ENCODE measurements at places on chromosomes 11 and 22.

- no peak for DNase-seq
Observed at GRCh38 chr11:43021466-43021865, 290.3 kb upstream of the API5 start.

DNA sequence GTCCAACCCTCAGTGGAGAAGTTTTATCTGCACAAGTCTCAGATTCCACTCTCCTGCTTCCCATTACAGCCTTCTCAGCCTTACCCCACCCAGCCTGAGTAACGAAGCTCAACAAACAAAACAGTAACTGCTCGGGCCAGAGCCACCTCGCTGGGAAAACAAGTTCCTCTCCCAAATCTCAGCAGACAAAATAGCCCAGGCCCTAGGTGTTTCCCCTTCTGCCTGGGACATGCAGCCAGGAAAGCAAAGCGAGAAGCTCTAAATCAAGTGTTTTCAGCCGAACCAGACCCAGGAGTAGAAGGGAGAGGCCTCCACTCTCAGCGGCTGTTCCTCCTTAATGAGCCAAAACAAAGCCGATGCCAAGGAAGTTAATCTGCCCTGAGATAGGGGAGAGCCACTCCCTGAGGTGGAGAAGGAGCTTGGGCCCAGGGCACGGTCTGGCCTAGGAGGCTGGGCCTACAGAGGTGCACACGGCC, 44.0 kb downstream of the LIF start:
- no peak for DNase-seq

GRCh38 chr11:131851964-131852755, 481.7 kb downstream of the NTM start:
- no peak for DNase-seq

- DNase-seq = no peak
Observed at GRCh38 chr22:48091656-48092223, 1329.3 kb downstream of the TBC1D22A start.

DNA sequence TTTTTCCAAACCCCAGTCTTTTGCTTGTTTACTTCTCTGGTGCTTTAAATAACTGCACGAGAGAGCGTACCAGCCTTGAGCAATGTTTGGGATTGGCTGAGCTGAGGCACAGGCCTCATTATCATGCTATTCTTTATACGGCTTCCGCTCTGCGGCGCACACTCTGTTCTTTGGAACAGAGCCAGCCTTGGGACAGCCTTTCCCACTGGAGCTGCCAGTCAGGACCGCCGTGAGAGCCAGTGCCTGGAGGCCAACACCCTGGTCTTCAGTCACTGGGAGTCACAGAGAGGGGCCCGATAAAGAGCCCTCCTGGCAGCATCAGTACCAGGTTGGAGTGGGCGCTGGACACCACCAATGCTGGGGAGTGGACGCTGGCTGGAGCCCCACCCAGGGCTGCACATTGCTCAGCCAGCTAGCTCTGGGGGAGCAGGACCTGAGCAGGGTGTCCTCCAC, 125.6 kb downstream of the BCR start:
- no peak for DNase-seq

- DNase-seq = no peak
Observed at GRCh38 chr11:117612177-117612576, 184.8 kb downstream of the DSCAML1 start.

GRCh38 chr11:38796281-38796680, 2198.2 kb upstream of the RAG2 start:
- DNase-seq = no peak

GRCh38 chr11:48066881-48067800, 86.8 kb downstream of the PTPRJ start:
- DNase-seq = no peak

DNA sequence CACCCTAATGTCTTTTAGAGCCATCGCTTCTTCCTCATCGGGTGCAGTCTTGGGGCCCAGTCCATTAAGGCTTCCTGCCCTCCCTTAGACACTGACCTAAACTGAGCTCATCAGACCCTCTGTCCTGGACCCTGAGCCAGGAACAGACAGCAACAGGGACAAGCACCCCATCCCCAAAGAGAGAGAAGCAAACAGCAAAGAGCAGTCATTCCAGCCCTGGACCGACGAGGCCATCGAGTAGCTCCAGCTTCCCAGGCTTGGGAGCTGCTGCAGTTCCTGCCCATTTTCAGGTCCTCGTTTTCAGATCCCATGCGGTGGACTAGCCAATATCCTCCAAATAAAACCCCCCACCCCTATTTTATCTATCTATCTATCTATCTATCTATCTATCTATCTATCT, 25.8 kb upstream of the CACNG2 start:
- DNase-seq = no peak

DNA sequence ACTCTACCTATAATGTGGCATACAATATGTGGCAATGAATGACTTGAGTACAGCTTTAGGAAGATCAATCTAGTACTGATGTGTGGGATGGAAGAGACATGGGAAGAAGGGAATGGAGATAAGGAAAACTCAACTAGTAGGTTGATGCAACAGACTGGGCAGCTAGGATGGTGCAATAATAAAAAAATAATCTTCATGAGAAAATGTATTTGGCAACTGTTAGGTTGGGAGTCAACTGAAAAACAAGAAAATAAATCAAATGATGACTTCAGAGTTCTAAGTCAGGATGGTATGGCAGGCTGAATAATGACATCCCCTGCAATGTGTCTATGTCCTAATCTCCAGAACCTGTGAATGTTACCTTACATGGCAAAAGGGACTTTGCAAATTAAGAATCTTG, 236.8 kb upstream of the PITPNB start:
- DNase-seq = no peak

DNA sequence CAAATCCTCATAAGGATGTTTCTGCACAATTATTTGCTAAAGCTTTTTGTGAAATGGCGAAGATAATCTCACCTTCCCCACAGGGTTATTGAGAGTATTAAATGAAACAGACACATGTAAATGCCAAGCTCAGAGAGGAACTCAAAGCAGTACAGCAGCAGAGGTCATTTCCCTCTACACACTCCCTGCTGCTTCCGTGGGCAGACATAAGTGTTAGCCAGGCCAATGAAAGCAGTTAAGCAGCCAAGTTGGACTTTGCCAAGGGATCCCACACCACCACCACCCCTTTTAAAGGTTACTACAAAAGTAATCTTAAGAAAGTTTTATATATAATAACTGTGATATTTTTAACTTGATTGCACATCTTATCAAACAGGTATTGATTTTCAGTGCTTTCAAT, 4.0 kb upstream of the FAM111A start:
- no peak for DNase-seq

DNA sequence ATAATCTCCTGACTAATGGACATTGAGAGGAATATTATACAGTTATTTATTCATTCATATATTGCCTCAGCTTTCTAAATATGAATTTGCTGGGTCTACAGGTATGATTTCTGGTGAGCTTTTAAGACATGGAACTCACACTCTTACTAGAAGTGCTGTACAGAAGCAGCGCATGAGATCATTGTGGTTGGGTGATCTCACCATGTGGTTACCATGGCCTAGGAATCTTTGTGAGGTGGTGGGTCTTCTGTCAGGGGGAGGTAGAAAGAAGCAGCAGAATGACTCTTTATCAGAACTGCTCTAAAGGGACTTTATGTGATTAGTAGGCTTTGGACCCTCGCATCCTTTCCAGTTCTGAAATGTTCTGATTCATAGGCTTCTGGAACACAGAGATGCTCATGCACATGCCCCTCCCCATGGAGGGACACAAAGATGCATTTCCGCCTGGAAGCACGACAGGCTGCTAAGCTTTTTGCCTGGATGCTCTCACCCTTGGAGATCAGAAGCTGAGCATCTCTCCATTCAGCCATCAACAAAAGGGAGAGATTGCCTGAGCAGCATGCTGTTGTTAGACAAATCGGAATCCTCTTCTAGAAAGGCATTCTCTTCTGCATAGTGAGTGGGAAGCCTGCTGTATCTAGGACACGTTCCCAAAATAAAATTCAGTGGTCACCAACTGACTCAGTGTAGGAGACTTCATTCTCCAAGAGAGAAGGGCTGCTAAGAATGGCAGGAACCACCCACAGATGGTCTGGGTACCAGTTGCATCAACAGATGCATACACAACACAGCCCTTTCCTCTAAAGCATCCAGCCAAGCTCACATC, 51.3 kb downstream of the KIRREL3 start:
- DNase-seq = no peak

DNA sequence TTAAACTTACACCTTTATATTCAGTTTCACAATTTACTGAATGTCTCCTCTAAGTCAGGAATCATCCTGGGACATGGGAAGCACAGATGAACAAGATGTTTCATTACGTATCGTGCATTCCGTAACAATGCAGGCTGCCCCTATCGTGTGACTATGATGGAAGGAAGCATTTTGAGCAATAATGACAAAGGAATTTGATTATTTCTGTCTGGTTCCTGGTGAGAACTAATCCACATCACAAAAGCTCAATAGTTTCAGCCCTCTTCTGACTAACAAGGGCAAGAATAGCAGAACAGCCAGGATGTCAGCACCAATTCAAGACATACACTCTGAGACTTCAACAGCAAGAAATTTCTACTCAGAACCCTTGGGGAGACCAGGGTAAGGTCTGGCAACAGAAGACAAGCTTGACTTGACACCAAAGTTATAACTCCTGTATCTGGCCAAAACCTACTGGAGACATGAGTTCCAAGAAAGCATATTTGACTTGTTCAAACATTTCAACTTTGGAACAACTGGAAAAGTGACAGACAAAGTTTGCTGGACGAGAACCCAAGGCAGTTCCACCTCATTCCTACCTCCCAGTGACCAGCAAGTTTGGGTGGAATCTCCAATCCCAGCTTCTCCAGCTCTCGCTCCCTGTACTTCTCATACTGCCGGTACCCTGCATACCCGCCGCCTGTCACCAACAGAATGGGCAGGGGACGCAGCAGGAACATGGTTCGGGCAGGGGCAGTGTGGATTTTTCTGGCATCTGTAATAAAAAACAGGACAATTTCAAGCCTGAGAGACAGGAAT, 14.3 kb downstream of the PISD start:
- no peak for DNase-seq

DNA sequence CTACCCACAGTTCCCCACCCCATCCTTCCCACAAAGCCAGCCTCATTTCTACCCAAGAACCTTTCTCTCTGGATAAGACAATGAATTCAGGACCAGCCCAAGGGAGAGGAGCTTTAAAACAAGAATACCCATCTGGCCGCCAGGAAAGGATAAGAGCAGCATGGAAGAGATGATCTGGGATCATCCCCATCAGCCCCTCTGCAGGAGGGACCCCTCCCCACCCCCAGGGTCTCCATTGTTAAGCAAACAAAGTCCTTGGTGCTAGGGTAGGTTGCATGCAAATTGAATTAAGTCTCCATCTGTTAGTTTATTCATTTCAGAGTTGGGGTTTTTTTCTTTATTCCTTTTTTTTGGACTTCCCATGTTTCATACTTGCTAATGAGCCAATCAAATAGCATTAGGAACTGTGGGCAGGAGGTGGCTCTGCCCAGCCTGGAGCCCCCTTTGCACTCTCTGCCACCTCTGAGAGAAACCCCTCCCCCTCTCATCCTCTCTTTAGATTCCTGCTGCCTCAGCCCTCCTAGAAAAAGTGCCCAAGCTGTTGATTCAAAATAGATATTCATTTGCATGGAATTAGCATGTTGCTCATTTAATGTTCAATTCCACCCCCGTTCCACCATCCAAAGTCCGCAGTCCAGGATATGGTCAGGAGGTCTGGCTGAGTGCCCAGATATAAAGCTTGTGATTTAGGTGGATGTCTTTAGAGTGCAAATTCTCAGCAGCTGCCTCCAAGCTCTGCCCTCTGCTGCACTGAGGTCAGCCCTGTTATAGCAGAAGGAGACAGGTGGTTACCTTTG, 138.5 kb upstream of the NCAM1 start:
- no peak for DNase-seq

DNA sequence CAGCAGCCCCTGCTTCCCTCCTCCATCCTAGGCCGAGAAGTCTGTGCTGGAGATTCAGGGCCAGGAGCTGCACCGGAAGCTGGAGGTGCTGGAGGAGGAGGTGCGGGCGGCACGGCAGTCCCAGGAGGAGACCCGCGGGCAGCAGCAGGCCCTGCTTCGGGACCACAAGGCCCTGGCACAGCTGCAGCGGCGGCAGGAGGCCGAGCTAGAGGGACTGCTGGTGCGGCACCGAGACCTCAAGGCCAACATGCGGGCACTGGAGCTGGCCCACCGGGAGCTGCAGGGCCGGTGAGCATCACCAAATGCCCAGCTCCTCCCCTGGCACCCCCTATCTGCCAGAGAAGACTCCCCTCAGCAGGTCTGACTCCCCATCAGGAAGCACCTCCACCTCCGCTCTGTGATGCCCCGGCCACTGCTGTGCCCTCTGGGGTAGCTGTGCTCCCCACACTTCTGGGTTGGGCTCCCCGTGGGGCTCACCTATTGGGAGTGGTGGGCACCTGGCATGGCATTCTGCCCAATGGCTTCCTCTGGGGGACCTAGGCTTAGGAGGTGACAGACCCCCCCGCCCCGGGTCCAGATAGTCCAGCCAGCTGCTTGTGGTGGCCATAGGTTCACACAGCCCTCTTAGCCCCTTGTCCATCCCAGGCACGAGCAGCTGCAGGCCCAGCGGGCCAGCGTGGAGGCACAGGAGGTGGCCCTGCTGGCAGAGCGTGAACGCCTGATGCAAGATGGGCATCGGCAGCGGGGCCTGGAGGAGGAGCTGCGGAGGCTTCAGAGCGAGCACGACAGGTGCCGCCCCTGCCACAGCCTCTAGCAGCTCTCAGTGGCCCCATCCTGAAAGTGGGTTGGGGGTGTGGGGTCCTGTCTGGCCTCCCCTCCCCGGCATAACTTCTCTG, 6.6 kb upstream of the RPS6KA4 start:
- DNase-seq = no peak

GRCh38 chr11:60305906-60306619, 21.0 kb upstream of the MS4A6E start:
- DNase-seq = no peak

DNA sequence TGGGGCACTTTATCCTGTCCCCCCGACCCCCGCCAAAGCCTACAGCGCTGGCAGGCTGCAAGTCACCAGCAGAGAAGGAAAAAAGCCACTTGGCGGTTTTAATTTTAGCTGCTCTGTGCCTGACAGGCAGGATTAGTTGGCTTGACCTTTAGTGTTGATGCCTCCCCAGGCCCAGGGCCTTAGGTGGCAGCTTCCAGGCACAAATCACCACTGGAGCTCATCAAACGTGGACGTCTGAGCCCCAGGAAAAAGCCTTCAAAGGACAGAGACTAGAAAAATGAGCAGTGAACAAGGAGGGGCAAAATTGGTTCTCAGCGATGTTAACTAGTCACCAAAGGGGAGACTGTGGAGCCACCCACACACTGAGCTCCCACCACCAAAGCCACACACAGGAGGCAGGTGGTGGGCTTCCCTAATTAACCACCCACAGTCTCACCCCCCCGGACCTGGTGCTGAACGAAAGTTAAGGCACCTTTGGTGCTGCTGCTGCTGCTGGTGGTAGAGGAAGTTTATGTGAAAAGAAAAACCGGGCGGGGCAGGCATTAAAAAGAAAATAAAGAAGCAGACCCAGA, 4.4 kb upstream of the PYGM start:
- DNase-seq = no peak

- DNase-seq = no peak
Observed at GRCh38 chr11:1520663-1521267, 34.2 kb upstream of the MOB2 start.

DNA sequence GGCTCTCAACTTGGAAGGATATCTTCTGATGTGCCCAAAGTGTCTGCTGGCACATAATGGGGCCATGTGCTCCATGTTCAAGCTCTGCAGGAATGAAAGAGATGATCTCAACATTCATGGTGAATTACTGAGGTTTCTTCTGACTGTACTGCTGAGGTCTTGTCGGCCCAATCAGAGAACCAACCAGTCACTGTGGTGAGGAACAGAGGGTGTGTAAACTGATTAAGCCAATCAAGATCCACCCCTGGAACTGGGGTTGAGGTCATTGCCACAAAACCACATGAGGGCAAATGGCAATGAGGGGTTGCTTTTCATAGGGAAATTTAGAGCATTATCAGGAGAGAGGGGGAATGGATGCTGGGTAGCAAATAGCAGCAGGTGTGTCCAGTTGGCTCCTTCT, 152.3 kb upstream of the RAG2 start:
- no peak for DNase-seq

Data from DMS 273 treated with DMSO at 0.1 percent for 48 hours (cell line).